ENCODE measurements at places on chromosomes 6 and 20.
A peak's percentile ranks its signal among the peaks of the same experiment; 100 is the strongest.

DNA sequence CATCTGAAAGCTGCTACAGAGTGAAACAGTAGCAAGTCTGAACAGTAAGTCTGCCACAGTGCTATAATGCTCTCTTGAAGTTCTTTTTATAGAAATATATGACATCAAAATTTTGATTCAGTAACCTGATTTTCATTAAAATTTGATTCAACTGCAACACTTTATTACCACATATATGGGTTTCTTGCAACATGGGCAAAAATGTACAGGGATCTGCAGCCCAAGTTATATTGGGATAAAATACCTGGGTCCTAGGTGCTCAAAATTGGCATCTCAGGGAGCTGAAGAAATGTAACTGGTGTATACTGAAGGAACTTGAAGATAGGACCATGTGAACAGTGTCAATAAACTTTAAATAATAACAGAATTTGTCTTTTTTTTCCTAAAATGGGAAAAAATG is 10.8 kb downstream of the ROMO1 start:
- DNase-seq = no peak

DNA sequence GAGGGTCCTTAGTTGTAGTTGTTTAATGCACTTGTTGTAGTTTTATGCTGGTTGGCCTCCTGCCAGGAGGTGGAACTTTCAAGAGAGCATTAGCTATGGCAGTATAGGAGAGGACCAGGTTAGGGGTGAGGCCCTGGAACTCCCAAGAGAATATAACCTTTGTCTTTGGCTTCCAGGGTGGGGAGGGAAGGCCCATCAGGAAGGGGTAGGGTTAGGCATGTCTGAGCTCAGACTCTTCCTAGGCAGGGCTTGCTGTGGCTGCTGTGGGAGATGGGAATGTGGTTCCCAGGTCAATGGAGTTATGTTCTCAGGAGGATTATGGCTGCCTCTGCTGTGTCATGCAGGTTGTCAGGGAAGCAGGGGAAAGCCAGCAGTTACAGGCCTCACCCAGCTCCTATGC is 20.0 kb upstream of the GABRR1 start:
- no peak for DNase-seq

GRCh38 chr20:58634521-58635278 is 16.4 kb upstream of the STX16 start:
- DNase-seq = peak; percentile 33

DNA sequence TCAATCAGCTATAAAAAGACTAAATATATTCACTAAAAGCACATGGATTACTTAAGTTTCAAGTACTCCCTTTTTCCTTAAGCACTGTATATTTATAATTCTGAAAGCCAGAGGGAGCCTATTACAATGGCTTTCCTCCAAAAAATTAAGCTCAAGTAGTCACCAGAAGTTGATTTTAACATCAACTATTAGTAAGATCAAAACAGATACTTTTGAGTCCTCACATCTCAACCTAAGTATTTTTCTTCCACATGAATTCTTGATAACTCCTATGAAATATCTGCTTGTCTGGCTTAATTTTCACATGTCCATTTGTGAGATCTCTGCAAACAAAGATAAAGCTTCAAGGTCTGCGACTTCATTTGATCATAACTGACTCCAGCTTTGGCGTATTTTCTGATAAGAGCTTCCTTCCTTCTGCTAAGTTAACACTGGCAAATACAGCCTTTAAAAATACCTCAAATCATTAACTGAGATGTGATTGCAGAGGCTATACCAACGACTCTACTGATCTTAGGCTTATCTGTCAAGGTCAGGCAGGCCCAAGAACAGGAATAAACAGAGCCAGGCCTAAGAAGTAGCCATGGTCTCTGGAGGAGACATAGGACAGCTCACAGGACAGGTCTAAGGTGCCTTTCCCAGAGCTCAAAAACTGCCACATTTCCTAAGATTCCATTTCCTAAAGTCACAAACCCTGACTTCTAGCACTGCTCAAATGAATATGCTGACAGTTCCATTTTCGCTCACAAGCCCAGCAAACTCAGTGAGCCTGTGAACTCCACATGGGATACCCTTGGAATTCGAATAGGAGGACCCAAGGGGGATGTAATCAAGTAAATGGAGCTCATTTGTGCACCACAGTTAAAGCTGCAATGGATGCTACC is 10.0 kb downstream of the SNX5 start:
- no peak for DNase-seq

DNA sequence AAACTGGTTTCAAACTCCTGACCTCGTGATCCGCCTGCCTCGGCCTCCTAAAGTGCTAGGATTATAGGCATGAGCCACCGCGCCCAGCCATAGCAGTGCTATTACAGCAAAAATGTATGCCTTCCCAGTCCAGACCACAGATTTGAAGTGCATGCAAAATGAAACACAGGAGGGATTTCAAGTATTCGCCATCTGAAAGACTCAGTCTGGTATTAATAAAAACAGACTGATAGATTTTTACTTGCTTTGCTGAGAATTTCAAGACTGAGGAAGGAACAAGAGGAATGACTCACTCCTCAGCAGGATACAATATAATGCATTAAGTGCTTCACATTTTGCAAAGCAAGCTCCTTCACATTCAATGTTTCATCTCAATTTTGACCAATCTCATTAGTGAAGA is 134.9 kb downstream of the TMEM200A start:
- no peak for DNase-seq

DNA sequence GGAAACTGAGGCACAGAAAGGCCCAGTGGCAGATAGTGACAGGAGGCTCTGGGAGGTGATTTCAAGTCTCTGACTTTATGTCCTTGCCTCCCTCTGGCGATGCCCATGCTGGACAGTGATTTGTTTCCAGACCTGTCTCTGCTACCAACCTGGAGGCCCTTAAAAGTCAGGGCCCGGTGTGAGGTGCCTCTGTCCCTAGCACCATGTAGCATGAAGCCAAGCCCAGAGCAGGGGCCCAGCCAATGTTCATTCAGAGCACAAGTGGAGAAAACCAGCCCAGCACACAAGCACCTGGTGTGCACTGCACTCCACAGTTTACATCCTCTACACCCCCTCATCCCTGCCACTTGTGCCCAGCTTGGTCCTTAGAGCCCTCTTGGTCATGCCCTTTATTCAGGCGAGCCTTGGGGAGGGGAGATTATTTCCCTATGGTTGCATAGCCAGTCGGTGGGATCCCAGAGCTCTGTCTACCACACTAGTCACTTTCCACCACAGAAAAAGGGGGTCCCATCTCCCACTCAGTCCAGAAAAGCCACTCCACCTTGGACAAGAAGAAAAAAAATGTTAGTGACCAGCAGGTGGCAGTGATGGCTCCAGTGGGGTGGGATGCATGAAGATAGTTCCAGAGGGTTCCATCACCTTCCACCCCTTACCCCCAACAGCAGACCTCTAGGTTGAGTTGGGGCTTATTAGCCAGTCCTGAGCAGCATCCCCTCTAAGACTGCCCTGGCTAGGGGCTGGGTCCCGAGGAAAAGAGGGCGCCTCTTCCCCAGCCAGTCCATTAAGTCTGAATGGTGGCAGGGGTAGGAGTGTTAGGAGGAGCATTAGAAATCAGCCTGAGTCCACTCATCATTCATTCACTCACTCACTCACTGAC is 30.9 kb downstream of the KIAA1755 start:
- DNase-seq = no peak

All from stimulated activated CD8-positive, alpha-beta memory T cell treated with anti-CD3 and anti-CD28 coated beads, Interleukin-15, amount 100 ng/mL, for 48 hours (primary cell).